Activated naive CD4-positive, alpha-beta T cell treated with anti-CD3 and anti-CD28 coated beads, Interleukin-2, amount 50 U/mL, for 72 hours (primary cell): ENCODE measurements at places on chromosomes 5 and 9.

GRCh38 chr5:151683986-151684588 lies 2.6 kb downstream of the SPARC start:
- DNase-seq = no peak

DNA sequence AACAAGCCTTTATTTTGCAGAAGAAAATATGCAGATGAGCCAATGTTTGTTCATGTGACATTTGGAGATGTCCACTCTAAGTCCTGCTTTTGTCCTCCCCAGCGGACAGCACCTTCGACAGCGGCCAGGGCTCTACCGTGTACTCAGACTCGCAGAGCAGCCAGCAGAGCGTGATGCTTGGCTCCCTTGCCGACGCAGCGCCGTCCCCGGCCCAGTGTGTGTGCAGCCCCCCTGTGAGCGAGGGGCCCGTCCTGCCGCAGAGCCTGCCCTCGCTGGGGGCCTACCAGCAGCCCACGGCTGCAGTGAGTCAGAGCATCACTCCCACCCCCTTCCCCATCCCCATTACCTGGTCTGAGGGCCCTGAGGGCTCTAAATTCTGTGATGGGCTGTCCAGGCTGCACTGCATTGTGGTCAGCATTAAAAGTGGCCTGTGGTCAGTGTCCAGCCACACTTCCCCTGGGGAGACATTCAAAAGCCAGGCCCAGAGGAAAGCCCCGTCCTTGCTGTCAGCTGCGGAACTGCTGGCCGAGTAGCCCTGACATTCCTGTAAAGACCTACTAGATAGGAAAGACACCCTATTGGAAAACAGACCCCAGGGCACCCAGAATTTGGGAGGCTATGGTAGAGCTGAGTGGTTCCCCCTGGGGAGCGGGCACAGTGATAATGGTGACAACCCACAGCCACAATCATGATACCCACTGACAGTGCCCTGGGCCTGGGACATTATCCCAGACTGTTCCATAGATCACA lies 69.0 kb downstream of the WNK2 start:
- no peak for DNase-seq

DNA sequence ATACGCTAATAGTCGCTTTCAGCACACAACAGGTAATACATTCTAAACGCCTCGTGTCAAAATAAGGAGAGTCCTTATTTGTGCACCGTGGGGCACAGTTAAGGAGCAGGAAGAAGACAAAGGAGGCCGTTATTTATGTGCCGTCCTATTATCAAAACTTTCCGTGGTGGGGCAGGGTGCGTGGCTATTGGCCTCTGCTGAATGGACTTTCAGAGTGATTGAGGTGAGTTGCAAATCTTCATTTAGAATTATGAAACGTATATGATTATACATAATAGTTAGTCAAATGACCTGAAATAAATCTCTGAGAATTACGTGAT lies 833 bp downstream of the C5orf24 start:
- peak; percentile 32 for DNase-seq

GRCh38 chr5:103693517-103693916 lies 130.9 kb upstream of the NUDT12 start:
- no peak for DNase-seq

DNA sequence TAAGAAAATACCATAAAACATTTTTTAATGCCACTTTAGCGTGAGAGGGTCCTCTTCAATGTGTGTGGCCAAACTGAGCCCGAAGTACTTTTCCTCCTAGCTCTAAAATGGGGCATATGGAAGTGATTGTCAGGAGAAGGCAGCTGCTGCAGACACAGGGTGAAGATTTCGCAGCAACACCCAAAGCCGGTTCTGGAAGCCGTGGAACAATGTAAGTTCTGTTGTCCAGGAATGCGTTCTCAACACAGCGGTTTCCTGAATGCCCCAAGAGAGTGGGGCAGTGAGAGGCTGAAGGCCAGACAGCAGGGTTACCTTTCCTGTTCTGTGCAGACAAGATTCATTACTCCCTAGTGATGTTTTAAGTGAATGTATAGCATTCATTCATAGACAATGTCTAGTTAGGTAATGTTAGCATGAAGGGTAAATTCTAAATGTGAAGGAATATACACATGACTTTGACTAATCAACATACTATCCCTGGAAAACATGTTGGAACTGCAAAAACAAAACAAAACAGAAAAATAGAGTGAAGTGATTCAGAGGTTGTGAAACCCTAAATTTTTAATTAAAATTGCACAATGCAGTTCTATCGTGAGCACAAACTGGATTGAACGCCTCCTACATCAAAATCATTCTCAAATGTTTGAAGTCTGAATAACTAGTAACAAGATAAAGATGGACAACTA lies 197.0 kb upstream of the SEMA6A start:
- no peak for DNase-seq

- no peak for DNase-seq
Measured at GRCh38 chr9:38215465-38215864, 146.4 kb upstream of the SHB start.

- no peak for DNase-seq
Measured at GRCh38 chr9:19138084-19138483, 10.8 kb upstream of the PLIN2 start.

DNA sequence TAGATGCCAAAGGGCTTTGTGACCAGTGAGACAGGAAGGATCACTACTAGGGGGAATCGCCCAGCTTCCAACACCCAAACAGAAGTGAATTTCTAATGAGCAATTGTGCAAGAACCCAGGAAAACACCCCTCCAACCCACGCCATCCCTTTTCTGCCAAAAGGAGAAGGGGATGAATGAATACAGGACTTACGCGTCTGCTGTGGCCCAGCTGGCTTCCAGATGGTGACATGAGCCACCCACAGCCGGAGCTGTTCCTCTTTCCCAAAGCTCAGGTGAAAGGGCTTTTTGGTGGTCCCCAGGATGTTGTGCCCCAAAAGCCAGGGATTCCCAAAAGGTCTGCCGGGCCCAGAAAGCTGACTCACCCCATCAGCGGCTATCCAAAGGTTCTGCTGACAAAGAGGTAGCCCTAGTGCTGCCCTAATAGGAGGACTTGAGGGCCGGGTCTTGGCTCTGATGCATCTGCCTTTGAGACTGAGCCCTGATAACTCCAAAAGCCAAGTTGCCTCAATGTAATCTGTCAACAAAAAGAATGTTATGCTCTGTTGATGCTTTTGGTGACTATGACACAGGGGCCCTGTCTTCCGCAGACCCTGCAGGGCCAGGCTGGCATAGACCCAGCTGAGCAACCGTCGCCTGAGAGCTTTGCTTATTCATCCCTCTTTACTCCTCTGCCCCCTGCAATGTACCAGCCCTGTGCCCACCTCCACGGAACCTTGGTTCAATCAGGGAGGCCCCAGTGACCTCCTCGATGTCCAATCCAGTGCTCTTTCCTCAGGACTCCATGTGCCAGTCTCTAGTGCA lies 14.5 kb downstream of the GSN start:
- no peak for DNase-seq

GRCh38 chr9:138105561-138106505 lies 228.3 kb downstream of the CACNA1B start:
- DNase-seq = peak; percentile 47

DNA sequence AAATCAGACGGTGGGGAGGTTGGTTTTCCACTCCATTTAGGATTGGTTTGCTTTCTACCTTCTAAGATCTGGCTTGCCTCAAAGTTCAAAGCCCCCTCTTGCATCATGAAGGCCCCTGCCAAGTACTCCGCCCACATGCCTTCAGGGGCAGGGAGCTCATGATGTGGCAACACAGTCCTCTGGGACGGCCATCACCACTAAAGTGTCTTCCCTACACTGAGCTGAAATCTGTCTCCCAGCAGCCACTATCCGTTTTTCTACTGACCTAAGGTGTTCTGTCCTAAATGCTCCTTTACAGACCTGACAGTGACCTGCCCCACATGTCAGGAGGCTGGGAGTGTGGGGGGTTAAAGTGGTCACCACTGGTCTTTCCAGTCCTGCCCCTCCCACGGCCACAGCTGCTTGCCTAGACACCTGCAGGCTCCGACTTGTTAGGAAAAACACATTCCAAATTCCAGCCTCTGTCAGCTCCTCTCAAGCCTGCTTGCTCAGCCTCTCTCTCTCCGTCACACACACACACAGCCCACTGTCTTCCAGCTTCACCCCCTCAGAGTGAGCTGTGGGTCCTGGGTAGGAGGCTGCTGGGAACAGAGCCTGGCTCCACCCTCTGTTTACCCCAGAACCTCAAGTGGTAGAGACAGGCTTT lies 44.9 kb downstream of the SHB start:
- no peak for DNase-seq

DNA sequence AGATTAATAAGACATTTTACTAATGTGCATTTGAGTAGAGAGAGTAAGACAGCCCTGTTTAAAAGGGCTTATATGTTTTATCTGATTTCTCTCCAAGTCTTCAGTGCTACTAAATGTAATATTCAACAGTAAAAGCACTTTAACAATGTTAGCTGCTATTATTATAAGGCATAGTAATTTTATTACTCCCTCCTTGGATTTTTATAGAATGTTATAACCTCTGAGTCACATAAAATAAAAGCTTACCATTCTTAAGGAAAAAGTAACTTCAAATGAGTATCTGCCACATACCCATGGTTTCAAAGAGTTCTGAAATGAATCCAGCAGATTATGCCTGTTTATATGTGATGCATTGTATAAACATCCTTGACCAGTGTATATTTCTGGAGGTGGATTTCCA lies 19.0 kb downstream of the SPDL1 start:
- no peak for DNase-seq

- DNase-seq = no peak
Measured at GRCh38 chr5:166068547-166069335, 2222.7 kb upstream of the WWC1 start.

GRCh38 chr5:69084903-69085302 lies 8.9 kb upstream of the SLC30A5 start:
- DNase-seq = no peak

DNA sequence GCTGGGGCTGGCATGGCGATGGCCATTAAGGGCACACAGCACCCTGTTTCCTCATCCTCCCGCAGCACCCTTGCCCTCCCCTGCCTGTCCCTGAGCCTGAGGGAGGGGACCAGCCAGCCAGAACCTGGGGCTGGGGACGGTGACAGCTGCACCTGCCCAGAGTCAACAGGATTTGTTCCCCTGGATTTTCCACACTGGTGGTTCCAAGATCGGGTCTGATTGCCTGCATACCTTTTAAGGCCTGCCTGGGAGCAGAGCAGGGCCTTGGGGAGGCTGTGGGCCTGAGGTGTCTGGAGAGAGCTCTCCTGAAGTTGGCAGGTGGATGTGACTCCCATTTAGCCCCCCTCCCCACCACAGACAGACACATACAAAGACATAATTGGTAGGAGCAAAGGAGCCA lies 61.0 kb upstream of the C5orf58 start:
- DNase-seq = no peak

DNA sequence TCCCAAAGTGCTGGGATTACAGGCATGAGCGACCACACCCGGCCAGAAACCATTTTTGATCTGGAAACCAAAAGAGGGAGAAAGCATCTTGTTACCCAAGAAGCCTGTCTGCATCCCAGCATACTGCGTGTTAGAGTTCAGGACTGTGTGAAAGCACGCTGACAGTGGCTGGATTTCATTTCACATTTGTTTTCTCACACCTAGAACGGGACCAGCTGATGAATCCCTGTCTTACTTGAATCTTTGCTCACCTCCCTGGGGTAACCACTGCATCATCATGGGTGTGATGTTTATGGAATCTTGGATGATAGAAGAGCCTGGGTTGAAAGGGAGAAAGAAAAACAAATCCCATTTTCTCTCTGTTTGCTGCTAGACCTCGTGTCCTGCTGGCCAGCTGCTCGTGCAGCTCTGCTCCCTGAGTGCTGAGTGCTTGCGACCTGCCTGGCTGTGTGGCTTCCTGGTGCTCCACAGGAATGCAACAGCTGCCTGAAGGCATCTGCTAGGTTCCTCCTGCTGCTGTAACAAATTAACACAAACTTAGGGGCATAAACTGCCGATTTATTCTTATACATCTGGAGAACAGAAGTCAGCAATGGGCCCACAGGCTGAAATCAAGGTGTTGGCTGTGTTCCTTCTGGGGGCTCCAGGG lies 378.3 kb upstream of the DAP start:
- DNase-seq = no peak

- no peak for DNase-seq
Measured at GRCh38 chr5:133041157-133041784, 10.5 kb upstream of the HSPA4 start.

GRCh38 chr9:4836676-4837075 lies 43.9 kb downstream of the RCL1 start:
- DNase-seq = no peak

- DNase-seq = no peak
Measured at GRCh38 chr5:170565072-170565471, 61.3 kb downstream of the KCNIP1 start.
